Pancreas (tissue), 10 donors: ENCODE measurements at places on chromosomes 16 and 17. TPM values are rescaled to one million over a fixed set of nuclear protein-coding genes. Genes with fewer than 3 reads are reported as not detected.

GRCh38 chr16:76910931-76911330 is 280.1 kb upstream of the MON1B start:
- DNase-seq, result no peak

DNA sequence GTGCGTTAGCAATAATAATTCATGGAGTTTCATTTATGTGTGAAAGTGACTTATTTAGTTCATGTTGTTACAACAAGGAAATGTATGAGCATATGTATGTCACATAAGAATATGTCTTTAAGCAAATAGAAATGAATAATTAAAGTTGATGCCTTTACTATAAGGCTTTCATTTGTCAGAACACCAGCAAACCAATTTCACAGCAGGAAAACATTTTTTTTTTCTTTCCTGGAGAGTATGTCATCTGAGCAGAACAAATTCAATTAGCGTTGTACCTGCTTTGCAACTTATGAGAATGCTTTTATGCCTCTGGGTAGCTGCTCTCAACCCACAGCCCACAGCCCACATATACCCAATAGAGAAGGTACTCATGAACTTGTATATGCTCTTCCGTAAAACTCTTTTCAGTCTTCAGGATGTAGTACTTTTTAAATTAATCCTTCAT is 26.3 kb upstream of the APOH start:
- DNase-seq, result no peak

DNA sequence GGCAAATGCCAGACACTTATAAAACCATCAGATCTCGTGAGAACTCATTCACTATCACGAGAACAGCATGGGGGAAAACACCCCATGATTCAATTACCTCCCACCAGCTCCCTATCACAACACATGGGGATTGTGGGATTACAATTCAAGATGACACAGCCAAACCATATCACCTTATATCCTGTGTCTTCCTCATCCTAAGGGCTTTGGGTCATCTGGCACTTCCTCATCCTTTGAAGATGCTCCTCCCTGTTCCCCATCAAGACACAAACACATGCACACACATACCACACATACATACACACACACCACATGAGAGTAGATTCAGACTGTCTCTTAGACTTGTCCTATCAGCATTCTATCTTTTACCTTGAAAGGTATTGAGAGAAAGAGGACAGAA is 2.8 kb upstream of the PMFBP1 start:
- DNase-seq, result no peak

Gene MYH2
- polyA plus RNA-seq, result not detected
